ENCODE measurements at places on chromosomes 3 and 15.

DNA sequence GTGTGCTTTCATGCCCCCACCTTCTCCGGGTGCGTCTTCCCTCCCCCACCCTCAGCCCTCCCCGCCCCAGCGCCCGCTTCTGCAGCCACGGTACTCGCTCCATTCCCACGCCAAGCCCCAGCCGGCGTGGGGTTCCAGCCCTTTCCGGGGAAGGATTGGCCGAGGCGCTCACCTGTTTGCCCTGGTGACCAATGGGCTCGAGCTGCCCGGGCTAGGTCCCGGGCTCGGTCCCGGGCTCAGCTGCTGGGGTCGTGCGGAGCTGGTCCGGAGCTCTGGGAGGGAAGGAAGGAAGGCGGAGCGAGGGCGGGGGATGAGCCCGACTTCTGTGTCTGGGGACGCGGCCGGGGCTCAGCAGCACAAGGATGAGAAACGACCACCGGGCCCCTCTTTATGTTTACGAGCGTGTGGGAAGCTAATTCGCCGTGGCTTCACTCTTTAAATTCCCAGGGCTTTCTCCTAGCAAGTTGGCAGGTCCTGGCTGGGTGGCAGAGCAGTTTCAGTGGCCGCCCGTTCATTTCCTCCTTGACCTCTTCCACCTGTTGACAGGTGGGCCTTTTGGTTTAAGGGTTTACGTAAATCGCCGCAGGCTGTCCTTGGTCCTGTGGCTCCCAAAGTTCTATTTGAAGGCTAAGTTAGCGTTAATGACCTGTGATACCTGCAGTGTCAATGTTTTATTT is at the start of gene IGSF10:
IGSF10 (minus strand) TSS at position 288 of the 677 bp plus-strand sequence. CDS start 2,352 bp downstream, outside the sequence.
- no peak for DNase-seq

GRCh38 chr3:106255870-106256248 is 387.0 kb upstream of the CBLB start:
- no peak for DNase-seq

- DNase-seq = no peak
These were observed 29.6 kb upstream of the EPHB1 start for GRCh38 chr3:134765468-134765867.

- no peak for DNase-seq
These were observed 60.6 kb downstream of the WNT5A start for GRCh38 chr3:55426486-55426885.

DNA sequence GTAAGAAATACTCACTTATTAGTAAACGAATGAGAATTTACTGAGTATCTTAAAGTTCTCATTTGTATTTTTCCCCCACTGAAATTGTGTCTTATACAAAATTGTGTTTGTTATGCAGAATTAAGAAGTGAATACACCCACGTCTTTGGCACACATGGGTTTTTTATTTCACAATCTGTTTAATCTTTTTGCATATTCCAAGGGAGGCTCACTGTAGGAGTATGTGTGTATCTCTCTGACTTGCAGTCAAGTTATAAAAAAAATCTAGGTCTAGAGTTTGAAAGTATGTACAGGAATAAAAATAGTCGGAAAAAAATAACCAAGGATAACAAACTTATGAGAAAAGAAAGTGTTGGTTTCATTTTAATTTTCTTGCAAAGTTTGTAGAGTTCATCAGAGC is 255.2 kb downstream of the PDCD6IP start:
- no peak for DNase-seq

- no peak for DNase-seq
These were observed 180.1 kb upstream of the PRICKLE2 start for GRCh38 chr3:64405211-64405835.

GRCh38 chr3:162865466-162865865 is 1368.9 kb downstream of the OTOL1 start:
- DNase-seq = no peak

GRCh38 chr3:54631516-54632325 is 296.1 kb downstream of the LRTM1 start:
- no peak for DNase-seq

DNA sequence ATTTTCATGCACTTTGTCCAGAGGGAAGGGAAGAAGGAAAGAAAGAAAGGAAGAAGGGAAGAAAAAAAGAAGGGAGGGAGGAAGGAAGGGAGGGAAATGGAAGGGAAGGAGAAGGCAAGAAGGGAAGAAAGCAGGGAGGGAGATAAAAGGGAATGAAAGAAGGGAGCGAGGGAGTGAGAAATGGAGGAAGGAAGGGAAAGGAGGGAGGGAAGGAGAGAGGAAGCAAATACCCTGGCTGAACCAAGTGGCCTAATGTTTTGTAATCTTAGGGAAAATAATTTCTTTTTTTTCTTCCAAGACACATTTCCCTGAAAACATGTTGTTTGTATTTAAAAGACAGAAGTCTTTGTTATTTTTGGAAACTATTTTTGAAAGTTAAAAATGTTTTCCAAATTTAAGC is 35.9 kb downstream of the DTWD1 start:
- no peak for DNase-seq

DNA sequence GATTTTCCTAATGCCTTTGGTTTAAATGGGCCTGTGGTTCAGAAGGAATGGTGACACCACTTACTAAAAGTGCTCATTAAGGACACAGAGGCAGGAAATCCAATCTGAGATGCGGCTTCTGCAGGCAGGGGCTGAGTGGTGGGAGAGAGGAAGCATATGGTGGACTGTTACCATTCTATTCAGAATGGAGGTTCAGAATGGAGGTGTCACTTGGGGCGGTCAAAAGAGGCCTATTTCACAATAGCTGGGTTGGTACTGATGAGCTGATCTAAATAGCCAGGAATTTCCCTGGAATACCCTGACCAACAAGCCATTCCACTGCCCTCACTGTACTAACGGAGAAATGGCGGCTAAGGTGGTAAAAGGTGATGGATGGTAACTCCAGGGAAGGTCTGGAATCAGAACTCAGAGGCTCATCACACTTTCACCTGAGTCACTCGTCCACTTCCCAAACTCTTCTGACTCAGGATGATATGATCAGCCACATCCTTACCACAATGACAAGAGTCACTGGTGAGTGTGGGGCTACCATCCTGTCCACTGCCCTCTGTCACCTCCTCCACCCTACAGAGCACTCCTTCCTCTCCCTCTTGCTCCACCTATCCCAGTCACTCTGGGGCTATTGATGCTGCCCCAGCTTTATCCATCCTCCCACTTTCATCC is 15.7 kb downstream of the RFT1 start:
- DNase-seq = no peak

- no peak for DNase-seq
These were observed 119.4 kb downstream of the LIPC start for GRCh38 chr15:58551084-58551763.

DNA sequence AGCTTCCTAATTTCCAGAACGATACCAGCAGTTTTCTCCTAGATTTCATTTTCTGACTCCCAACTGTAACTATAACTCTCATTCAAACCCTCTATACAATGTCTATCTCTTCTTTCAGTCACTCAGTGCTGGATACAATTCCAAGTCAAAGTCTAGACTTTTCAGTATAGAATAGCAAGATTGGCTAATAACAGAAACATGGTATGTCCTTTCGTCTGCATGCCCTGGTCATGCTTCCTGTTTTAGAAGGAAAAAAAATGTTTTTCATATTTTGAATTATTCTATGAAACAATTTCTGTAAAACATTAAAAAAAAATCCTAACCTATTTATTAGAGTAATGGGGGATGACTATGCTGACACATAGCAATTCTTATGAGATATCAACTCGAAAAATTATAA is 180.0 kb downstream of the KCNAB1 start:
- DNase-seq = no peak

- no peak for DNase-seq
These were observed 68.5 kb upstream of the RBP1 start for GRCh38 chr3:139608108-139608380.

GRCh38 chr3:172951511-172951910 is 189.5 kb downstream of the SPATA16 start:
- no peak for DNase-seq

DNA sequence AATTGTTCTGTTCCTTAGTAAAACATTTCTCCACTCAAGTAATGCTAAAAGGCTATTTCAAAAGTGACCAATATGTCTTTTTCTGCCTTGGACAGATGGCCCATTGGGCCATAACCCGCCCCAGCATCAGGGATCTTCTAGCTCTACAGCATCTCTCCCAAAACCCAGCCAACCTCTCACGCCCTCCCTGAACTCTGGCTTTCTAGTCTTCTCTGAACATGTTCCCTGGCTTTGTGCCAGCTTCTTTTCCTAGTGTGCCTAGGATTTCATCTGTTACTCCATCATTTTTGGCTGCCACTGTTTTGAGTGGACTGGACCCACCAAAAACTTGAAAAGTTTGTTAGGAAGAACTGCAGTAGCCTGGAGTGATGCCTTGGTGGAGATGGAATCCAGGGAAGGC is 30.7 kb downstream of the TRPM1 start:
- no peak for DNase-seq

- DNase-seq = no peak
These were observed 373.1 kb upstream of the SLCO3A1 start for GRCh38 chr15:91480426-91480825.

GRCh38 chr3:29353807-29354206 is 72.9 kb downstream of the RBMS3 start:
- DNase-seq = no peak

- DNase-seq = no peak
These were observed 20.3 kb upstream of the NRROS start for GRCh38 chr3:196619223-196619622.

GRCh38 chr3:141853081-141853601 is 23.3 kb upstream of the ATP1B3 start:
- no peak for DNase-seq

DNA sequence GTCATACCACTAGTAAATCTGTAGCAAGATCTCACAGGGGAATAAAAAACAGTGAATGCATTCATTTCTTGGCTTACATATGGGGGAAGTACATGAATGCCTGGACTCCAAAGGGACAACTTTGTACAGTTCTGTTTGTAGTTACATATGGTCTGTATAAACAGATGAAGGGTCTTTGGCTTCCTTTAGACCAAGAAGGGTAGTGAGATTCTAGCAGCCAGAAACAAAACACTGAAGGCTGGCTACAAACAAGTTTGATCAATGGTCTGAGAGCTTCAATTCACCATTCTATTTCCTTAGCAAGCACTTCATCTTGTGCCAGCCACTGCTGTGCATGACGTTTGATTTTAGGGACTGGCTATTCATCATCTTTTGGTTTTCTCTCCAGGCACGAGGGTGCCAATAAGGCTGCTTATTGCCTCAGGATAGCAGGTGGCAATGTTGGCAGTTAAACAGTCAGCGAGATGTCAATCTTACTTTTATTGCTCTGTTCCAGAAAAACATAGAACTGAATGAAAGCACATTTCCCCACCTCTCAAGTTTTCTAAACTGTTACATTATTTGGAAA is 313.7 kb upstream of the COL8A1 start:
- no peak for DNase-seq

- no peak for DNase-seq
These were observed 74.6 kb downstream of the ARHGEF26 start for GRCh38 chr3:154195620-154196356.

DNA sequence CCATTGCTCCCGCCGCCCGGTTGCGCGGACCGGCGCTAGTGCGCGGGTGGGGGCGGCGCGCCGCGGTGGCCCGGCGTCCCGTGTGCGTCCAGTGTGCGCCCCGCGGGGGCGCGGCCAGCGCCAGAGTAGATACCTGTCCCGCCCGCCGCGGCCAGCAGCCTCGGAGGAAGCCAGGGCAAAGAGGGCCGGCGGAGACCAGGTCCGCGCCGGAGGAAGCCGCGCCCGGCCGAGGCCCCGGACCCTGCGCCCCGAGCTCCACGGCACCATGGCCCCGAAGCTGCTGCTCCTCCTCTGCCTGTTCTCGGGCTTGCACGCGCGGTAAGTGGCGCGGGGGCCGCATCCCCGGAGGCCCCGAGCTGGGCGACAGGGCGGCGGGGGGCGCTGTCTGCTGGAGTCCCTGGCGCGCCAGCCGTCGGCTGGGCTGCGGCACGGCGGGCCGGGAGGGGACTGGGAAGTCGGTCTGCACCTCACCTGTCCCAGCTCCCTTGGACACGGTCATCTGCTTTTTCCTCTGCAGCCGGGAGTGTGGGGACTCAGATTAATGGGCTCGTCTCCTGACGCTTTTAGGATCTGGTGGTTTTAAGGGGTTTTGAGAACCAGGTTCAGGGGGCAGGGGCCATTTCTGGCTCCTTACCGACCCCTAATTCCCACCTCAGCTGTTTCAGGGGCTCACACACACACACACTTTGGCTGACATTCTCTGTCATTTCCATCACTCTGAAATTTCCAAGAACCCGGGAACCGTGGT is 464 bp downstream of the GABRG3 start:
- DNase-seq = no peak

DNA sequence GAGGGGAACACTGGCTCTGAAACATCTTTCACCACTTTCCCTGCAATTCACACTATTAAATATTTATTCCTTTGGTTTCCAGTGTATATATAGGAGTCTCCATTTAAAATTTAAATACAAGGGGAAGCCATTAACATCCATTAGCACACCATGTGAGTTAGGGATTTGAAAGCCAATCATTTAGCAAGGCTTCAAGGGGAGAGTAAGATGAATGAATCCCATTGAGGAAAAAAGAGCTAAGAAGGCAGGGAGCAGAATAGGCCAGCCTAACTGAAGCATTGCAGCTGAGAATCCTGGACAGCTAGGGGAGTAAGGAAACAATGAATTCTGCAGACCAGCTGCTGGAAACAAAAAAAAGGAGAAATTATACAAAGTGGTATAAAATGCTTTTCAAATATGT is 426.1 kb downstream of the IL5RA start:
- no peak for DNase-seq

DNA sequence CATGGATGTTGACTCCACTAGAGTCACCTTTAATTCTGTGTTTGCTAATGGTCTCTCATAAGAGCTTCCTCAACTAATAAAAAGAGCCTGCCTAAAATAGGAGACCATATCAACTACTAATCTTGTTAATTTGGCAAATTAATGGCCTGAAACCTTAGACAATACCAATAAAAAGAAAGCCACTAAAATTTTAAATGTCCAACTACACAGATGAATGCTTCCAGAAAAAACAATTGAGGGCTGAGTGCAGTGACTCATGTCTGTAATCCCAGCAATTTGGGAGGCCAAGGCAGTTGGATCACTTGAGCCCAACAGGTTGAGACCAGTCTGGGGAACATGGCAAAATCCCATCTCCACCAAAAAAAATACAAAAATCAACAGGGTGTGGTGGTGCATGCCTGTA is 230.9 kb downstream of the NSUN3 start:
- no peak for DNase-seq

DNA sequence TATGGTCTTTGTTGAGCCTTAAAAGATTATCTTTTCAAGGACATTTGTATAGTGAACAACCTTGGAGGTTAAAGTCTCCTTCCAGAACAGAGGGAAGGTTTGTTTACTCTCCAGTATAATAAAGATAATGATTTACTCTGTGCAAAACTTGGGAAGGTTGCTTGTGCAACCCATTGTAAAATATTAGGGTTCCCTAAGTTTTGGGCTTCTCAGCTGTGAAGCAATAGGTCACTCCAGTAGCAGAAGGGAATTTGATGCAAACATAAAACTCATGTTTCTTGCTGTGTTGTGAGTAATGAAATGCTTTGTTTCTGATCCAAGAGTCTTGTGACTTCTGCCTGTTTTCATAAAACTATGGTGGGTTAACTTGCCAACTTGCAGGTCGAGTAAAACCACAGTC is 177.5 kb downstream of the SUCNR1 start:
- no peak for DNase-seq

Data from activated CD4-positive, CD25-positive, alpha-beta regulatory T cell treated with anti-CD3 and anti-CD28 coated beads, Interleukin-2, amount 50 U/mL, for 72 hours (primary cell).